Neural crest cell (in vitro differentiated cells): ENCODE measurements at places on chromosomes 1 and 21.

- no peak for DNase-seq
Measured at GRCh38 chr1:166869318-166870099, 6.6 kb downstream of the TADA1 start.

- no peak for DNase-seq
Measured at GRCh38 chr21:38438462-38438893, 59.8 kb downstream of the ERG start.

DNA sequence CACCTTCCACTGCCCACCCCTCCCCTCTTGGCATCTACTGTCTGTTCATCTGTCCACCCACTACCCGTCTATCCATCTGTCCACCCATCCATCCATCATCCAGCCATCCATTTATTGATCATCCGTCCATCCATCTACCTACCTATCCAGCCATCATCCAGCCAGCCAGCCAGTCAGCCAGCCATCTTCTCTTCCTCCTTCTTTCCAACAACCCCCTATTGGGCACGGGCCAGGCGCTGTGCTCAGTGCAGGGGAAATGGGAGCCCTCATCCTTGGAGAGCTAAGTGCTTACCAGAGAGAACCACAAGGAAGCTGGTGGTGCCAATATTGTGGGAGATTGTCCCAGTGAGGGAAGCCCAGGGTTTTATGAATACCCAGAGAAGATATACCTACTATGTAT is 51.7 kb upstream of the TMEM51 start:
- no peak for DNase-seq

- DNase-seq, result no peak
Measured at GRCh38 chr21:14678973-14679574, 133.0 kb upstream of the SAMSN1 start.

DNA sequence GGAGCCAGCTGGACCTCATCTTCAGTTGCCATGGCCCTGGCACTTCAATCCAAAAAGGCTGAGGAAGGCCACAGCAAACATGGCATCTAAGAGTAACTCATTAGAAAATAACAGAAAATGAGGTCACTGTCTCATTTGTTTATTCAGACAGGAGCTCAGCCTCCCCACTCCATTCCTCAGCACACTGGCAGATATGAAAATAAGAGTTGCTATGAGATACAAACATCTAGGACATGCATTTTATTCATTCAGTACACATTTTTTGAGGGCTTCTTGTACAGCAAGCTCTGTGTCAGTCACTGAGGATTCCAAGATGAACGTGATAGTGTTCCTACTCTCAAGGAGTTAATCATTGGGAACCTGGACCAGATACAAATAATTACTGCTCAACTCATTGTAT is 32.7 kb upstream of the TMEM125 start:
- DNase-seq, result no peak

DNA sequence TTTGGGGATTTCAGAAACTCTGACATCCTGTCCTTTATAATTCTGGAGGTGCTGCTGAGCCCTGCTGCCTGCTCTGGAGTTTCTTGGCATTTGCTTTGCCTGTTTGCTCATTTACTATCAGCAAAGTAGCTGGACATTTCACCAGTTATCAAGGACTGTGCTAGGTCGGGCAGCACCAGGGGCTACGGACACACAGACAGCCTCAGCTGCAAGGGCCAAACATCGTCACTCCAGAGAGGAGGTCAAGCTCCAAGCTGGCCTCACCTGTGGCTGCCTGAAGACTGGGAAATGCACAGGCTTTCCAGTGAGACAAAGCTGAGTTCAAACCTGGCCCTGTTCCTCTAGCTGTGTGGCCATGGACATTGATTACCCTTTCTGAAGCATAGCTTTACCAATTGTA is 143.7 kb downstream of the LRIG2 start:
- DNase-seq, result no peak
